ENCODE measurements at places on chromosomes 11 and 22.

- no peak for DNase-seq
These were observed 15.8 kb downstream of the MYEOV start for GRCh38 chr11:69309631-69310280.

DNA sequence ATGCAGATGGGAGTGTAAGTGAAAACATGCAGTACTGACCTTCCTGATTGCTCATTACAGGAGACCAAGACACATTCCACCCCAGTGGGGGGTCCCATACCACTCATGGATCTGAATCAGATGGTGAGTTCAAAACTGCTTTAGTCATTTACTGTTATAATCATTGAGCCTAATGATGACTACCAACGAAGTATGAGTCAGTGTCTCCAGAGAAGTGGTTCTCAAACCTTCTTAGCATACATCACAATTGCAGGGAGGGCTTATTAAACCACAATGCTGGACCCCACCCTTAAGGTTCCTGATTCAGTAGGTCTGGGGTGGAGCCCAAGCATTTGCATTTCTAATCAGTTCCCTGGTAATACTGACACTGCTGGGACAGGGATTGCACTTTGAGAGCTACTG is 75.8 kb downstream of the CD44 start:
- DNase-seq = peak; percentile 12

- DNase-seq = no peak
These were observed 90.9 kb upstream of the TP53I11 start for GRCh38 chr11:45041596-45041995.

GRCh38 chr11:127598476-127598875 is 597.9 kb upstream of the KIRREL3 start:
- DNase-seq = no peak

DNA sequence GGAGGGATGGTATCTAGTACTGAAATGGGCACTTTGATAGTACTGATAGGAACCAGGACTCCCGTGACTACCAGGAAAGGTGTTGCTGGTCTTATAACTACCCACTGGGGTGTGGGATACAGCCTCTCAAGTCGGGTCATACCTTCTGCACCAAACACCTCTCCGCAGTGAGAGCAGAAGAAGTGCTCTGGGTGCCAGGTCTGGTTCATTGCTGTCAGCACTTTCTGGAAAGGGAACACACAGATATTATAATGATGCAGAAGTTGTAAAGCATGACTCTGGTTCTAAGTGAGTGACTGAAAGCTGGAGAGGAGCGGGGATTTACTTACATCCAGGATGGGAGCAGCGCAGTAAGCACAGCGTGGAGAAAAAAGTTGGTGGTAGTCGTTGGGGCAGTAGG is 26.0 kb downstream of the LPXN start:
- no peak for DNase-seq

GRCh38 chr11:65440831-65441499 is 18.4 kb downstream of the NEAT1 start:
- no peak for DNase-seq

GRCh38 chr11:111399187-111400031 is 20.3 kb upstream of the POU2AF1 start:
- no peak for DNase-seq

- no peak for DNase-seq
These were observed 13.2 kb downstream of the OTUB1 start for GRCh38 chr11:63999349-64000025.

- DNase-seq = no peak
These were observed 14.5 kb downstream of the PHF21A start for GRCh38 chr11:46106530-46107407.

GRCh38 chr11:33227578-33228261 is 29.5 kb upstream of the HIPK3 start:
- DNase-seq = no peak

DNA sequence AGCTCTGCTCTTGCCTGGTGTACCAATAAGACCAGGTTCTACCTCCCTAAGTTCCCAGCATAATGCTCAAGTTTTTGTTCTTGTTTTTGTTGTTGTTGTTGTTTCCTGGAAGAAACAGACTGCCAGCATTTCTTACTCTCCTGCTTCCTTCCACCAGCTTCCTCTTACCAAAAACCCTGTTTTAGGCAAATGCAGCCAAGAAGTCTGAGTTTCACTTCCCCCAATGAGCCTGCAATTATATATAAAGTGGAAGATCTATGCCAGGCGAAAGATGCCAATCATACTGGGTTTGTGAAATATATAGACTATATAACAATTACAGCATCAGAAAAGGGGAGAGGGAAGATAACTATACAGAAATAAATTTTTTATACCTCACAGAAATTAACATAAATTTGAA is 931.5 kb upstream of the FAT3 start:
- no peak for DNase-seq

DNA sequence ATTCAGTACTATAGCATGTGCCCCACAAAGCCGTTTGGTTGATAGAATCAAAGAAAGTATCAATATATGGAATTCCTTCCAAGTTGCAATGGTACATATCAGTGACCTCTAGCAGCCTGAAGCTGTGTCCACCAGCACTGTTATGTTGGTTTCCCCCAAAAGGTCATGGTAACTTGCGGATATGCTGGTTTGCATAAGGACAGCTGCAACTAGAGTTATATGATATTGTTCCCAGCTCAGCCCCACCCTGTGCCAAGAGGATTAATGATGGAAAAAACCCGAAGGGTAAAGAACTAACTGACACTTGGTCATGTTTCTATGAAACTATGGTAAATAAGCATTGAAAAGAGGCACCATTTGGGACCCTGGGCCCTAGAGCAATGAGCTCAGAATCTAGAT is 93.5 kb downstream of the PDHX start:
- no peak for DNase-seq

Measured in activated CD4-positive, CD25-positive, alpha-beta regulatory T cell treated with anti-CD3 and anti-CD28 coated beads, Interleukin-2, amount 50 U/mL, for 16 hours (primary cell).